ENCODE measurements at places on chromosomes 12 and 14.
A peak's percentile ranks its signal among the peaks of the same experiment; 100 is the strongest.

DNA sequence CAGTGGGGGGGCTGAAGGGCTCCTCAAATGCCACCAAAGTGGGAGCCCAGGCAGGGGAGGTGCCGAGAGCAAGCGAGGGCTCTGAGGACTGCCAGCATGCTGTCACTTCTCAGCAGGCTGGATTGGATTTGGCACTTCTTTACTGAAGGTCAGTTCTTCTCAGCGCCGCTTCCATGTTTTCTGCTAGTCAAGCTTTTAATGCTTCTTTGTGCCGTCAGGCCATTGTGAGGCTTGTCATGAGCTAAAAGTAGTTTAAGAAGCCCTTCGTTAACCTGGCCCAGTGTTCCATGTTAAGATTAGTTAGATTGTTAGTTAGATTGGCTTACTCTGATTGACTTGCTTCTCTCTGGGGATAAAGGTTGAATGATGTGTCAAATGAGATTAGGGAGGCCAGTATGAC is 13.4 kb downstream of the GABARAPL1 start:
- DNase-seq = no peak

GRCh38 chr14:89941830-89942377 is 12.6 kb downstream of the EFCAB11 start:
- DNase-seq = no peak

DNA sequence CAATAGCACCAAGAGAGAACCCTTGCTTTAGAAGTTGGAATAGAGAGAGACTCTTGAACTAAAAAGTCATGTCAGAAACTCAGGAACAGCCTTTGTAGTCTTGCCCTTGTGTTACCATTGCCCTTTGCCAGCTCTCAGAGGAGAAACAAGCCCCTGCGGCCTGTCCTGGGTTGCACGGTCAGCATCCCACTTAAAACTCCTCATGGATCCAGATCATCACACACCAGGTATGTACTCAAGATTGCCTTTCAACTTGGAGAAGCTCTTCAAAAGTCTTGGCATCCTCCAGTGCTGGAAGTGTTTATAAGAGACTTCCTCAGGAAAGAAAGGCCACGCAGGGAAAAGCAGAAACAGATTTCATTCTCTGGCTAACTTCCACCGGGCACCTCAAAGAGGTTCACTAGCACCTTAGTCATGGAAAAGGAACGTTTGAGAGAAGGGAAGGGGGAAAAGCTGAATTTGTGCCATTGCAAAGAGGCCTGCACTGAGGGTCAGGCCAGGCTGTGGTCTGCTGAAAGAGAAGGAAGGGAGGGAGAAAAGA is 594.2 kb downstream of the MED13L start:
- no peak for DNase-seq

DNA sequence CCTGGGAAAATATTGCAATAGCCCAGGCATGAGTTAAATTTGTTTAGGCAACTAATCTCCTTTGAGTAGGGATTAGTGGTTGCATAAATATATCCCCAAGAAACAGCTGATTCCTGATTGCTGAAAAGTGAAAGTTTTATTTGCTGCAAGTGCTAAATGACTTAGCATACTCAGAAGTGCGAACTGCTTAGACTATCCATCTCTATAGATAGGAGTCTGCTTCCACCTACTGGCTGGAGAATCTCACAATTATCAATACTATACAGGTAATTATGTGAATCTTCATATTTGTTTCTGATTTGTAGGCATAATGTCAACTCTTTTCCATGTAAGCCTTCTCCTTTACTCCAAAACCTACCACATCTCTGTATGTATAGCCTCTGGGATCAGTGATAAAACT is 12.0 kb upstream of the SLCO1B3 start:
- DNase-seq = no peak

GRCh38 chr14:24075485-24076301 is 4.3 kb downstream of the CPNE6 start:
- no peak for DNase-seq

- DNase-seq = peak; percentile 70
Observed at GRCh38 chr12:47757840-47758583, 668 bp downstream of the RAPGEF3 start.

- DNase-seq = peak; percentile 11
Observed at GRCh38 chr14:103298620-103299019, 35.4 kb upstream of the EIF5 start.

DNA sequence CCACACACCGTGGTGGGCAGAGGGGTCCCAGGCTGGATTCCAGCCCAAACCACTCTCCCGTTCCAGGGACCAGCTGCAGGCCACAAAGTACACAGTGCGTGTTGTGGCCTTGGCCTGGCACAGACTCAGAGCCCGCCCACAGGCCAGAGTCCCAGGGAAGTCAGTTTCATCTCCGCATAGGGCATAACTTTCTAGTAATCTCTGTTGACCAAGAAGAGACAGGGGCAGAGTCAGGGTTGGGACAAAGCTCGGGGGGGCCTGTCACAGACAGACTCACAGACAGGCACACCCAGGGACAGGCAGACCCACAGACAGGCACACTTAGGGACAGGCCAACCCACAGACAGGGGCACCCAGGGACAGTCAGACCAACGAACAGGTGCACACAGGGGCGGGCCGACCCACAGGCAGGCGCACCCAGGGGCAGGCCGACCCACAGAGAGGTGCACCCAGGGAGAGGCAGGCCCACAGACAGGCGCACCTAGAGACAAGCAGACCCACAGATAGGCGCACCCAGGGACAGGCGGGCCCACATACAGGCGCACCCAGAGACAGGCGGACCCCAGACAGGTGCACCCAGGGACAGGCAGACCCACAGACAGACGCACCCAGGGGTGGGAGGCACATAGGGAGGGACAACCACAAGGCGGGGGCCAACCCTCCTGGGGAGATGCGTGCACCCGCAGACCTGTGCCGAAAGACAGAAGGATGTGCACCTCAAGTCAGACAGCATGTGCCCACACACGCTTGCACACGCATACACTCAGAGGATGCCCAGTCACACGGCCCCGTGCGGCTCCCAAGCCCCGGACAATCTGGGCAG is 323.3 kb upstream of the RTL1 start:
- no peak for DNase-seq

- no peak for DNase-seq
Observed at GRCh38 chr12:1660304-1661187, 30.3 kb upstream of the ADIPOR2 start.

DNA sequence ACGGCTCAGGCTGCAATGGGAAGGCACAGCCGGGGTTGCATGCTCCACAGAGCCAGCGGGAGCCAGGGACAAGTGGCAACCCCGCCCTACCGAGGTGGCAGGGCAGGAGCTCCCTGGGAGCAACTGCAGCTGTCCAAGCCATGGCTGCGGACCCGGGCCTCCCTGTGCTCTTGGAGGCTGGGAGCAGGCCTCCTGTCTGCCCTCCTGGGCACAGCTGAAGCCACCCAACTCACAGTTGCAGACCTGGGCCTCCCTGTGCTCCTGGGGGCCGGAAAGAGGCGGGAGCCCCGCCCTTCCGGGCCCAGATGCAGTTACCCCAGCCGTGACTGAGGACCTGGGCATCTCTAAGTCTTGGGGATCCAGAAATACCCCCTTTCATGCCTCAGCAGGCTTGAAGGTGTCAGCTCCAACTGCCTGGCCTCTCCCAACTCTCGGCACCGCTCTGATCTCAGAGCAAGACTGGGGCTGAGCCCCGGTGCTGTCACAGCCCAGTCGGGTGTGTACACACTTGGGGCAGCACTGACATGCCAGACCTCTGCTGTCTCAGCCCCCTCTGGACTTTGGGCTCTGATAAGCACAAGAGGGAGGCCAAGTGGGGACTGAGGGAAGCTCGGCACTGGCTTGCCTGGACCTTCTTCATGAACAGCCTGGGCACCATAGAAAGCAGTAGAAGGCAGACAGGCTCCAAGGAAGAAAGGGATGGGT is 7.5 kb upstream of the RASSF9 start:
- peak; percentile 49 for DNase-seq

- no peak for DNase-seq
Observed at GRCh38 chr14:48983351-48983888, 602.8 kb downstream of the RPS29 start.

- DNase-seq = no peak
Observed at GRCh38 chr12:26164118-26164517, 31.3 kb upstream of the SSPN start.

- DNase-seq = no peak
Observed at GRCh38 chr14:70908935-70909641, 1.8 kb downstream of the PCNX1 start.

GRCh38 chr12:74424778-74425177 is 112.9 kb upstream of the ATXN7L3B start:
- no peak for DNase-seq

GRCh38 chr14:99538275-99538674 is 57.1 kb downstream of the CCNK start:
- no peak for DNase-seq

DNA sequence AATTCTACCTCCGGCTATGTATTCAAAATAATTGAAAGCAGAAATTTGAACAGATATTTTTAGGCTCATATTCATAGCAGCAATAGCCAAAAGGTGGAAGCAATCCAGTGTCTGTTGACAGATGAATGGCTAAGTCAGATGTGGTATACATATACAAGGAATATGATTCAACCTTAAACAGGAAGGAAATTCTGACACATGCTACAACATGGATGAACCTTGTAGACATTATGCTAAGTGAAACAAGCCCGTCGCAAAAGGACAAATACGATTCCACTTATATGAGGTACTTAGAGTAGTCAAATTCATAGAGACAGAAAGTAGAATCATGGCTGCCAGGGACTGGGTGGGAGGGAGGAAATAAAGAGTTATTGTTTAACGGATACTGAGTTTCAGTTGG is 331.6 kb downstream of the PCNX1 start:
- no peak for DNase-seq

DNA sequence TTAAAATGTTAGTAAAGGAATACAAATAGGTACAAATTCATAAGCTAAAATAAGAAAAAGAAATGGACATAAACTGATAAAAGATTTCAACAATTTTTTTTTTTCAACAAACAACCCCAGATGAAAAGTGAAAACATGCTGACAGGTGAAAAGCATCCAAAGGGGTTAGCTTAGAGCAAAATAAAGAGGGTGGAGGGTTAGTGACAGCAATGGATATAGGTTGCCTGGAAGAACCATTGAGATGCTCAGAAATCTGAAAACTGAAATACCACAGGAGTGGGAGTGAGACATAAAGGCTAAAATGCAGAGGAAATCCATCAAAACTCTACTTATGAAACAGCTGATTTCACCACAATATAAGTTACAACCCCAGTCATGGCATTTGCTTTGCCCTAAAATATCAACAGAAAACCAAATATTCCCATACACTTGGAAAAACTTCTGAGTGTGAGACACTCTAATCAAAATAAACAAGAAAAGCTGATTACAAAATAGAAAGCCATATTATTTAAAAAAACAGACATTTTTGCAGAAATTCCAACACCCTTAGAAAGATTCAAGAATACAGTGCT is 136.3 kb upstream of the PLEKHG7 start:
- DNase-seq = no peak

GRCh38 chr12:89960011-89960507 is 251.4 kb upstream of the ATP2B1 start:
- no peak for DNase-seq

DNA sequence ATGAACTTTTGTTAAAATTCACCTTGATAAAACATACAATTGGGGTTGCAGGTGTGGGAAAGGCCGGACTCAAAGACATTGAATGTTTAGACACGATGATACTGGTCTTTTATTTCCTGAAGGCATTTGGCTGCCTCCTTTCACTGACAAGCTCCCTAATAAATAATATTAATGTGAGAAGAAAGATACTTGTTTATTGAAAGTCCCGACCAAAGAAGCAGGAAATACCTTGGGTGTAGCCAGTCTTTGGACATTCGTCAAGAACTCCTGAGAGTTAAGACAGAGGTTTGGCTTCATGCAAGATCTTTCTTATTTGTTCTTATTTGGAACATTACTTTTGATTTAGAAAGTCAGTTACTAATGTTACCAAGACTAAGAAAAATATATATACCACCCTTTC is 1133.8 kb upstream of the SEL1L start:
- DNase-seq = no peak

DNA sequence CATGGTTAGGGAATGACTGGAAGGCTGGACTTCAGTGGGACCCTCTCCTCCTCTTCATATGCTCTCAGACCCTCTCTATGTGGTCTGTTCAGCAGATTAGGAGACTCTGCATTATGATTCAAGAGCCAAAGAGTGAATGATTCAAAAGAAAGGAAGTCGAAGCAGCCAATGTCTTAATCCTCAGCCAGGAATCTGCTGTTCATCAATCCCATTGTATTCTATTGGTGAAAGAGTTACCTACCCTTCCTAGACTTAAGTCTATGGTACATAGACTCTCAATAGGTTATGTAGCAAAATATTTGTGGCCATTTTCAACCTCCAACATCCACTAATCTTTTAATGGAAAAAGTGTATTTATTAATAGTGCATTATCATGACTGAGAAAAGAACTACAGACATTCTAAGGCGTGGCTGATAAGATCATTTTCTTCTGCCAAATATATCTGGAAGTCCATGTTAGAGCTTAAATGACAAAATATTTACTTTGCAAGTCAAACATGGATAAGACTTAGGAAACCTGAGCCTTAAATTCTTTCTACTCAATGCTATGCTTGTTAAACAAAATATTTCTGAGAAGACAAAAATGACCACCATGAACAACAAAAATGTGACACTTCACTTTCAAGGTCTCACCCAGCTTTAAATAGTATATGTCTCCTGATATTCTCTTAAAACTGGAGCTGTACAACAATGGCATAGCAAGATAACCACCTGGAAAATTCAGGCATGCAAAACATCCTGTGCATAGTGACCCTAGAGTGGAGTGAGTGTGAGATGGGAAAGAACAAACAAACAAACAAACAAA is 1100.6 kb downstream of the GALC start:
- DNase-seq = no peak

GRCh38 chr14:85531141-85531586 is 1.2 kb downstream of the FLRT2 start:
- DNase-seq = peak; percentile 84

DNA sequence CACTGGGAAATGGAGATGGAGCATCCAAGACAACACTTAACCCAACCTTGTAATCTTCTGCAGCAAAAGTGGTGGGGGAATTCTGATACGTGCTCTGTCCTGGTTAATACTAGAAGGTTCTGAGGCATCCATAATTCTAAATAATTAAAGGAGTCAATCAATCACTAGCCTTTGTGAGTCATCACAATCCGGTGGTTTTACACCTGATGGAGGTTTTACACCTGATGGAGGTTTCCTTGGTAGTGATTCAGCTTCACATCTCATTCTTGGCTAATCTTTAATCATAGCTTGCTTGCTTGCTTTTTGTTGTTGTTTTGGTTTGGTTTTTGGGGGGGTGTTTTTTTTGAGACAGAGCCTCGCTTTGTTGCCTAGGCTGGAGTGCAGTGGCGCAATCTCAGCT is 343.4 kb downstream of the DPF3 start:
- DNase-seq = no peak

GRCh38 chr14:103834956-103835355 is 12.4 kb downstream of the PPP1R13B start:
- DNase-seq = no peak

DNA sequence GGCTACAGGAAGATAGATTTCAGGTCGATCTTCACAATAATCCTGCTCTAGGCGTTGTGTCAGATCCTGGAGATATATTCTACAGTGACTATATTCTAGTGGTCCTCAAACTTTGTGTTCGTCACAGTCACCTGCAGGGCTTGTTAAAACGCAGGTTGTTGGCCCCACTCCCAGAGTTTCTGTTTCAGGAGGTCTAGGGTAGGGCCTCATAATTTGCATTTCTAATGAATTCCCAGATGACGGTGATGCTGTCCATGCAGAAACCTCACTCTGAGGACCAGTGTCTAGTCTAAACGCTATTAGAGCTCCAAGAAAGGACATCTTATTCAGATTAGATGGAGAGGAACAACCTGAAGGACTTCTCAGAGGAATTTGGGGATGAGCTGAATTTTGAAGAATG is 13.2 kb upstream of the SLC6A13 start:
- DNase-seq = no peak

- no peak for DNase-seq
Observed at GRCh38 chr14:20470603-20470901, 1.3 kb downstream of the PNP start.
